Trophoblast cell (in vitro differentiated cells and primary cell): ENCODE measurements at places on chromosomes 1 and 21.

DNA sequence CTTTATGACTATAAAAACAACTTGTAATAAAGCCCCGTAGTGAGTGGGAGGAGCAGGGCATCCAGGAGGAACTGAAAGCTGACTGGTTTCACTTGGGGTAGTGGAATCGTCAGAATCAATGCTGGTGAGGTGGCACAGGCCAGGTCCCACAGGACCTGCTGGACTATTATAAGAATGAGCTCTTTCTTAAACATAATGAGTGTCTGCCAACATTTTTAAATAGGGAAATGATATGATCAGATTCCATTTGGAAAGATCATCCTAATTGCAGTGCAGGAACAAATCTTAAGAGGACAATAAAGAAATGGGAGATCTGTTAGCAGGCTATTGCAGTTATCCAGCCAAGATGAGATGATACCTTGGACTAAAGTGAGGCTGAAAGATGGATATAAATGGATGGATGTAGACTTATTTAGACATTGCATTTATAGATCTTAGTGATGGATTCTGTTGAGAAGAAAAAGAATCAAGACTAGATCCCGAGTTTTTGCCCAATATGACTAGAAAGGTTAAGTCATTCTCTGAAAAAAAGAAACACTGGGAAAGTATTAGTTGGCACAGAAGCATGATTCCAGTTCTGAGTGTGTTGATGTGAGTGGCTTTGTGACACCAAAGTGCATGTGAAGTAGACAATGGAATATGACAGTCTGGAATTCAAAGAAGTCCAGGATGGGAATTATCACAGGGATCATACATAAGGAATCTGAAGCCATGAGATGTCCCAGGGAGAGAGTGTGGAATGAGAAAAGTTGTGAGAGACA, 153.3 kb upstream of the SGIP1 start:
- peak; percentile 44 for DNase-seq

DNA sequence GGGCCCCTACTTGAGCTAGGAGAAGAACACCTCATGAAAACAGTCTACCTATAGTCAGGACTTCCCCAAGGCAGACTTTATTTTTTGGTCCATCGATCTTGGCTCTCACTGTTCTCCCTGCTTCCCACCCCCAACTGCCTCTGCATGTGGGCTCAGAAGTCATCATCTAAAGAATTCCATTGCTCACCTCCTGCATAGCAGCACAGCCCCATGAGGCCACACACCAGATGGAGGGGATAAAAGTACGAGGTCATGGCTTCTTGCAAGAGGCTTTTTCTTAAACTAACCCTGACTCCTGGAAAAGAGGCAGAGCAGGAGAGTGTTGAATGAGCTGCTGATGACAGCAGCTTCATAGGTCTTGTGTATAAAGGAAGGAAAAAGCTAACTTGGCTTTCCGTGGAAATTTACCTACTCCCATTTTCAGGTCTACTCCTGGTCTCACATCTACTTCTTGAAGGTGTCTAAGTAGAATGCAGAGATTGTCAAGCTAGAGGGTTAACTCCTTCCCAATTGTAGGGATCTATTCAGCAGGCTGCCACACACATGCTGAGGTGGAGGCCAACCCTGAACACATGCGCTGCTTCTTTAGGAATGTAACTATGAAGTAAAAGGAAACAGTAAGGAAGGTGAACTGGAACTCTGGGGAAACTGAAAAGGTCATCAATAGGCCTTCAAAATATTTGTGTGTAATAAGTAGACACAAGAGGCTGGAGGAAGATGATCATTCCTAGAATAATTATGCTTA, 18.7 kb downstream of the WNT2B start:
- DNase-seq: no peak

DNA sequence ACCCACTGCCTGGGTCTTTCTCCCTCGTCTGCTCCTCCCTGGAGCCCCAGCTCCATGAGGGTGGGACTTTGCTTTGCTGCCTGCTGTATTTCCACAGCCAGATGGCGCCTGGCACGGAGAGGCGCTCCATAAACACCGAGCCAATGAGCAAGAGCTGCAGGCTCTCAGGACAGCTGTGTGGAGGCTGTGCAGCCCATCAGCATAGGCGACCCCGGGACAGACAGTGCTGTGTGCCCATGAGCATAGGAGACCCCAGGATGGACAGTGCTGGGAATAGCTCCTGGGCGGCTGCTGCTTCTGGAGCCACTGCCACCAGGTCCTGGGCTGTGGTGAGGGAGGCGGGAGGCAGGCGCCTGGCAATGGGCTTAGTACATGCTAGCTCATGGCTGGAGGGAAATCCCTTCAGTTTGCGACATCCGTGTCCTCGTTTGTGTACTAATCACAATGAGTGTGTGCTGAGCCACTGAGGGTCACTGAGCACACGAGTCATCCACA, 29.2 kb downstream of the CEP104 start:
- DNase-seq: no peak

DNA sequence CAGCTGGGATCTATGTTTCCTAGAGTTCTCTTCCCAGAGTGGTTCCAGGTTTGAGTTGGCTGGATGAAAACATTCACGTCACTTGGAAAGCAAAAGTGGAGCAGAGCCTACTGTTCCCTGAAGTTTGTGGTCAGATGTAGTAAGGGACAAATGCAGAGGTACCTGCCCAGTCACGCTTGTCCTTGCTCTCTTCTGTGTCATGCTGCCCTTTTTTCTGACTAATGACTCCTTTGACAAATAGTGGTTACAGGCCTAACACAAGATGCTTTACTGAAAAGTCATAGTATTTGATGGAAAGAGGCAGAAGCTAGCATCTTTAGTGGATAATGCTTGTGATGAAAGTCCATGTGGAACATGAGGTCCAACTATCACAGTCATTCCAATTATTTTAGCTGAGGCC, 881.4 kb upstream of the B3GALT2 start:
- no peak for DNase-seq

GRCh38 chr1:225253173-225253572, 174.7 kb downstream of the LBR start:
- DNase-seq: no peak

DNA sequence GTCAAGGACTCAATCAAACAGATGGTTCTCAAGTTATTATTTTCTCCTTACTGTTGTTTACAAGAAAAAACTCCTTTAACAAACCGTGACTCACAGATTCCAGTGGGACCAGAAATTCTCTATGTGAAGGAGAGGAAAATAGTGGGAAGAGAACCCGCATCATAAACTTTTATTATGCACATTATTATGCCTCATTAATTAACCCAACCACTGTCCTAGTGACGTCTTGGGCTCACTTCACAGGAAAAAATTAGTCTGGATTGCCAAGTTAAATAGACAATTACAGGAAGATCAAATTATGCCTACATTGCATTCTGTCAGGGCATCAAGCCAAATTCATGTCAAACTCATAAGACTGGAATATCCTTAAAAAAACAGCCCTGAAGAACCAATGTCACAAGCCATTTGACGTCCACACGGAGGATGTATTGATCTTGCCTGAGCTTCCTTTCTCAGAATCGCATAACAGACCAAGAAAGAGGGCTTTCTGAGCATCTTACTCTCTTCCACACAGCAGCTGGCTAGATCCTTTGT, 347.8 kb downstream of the DUSP10 start:
- no peak for DNase-seq

DNA sequence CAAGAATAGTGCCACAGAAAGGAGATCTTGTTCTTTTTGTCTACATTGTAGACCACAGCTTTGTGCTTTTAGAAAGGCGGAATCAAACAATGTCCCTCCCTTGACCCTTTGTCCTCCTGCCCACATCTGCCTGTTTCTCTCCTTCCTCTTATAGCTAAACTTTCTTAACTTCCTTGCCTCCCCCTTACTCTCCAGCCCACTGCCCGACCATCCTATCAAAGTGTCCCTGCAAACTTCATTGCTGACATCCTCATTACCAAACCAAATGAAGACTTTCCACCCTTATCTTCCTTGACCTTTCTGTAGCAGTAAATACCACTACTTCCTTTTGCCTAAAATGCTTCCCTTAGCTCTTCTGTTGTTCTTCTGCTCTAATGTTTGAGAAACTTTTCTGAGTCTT, 5.0 kb downstream of the SELP start:
- no peak for DNase-seq

DNA sequence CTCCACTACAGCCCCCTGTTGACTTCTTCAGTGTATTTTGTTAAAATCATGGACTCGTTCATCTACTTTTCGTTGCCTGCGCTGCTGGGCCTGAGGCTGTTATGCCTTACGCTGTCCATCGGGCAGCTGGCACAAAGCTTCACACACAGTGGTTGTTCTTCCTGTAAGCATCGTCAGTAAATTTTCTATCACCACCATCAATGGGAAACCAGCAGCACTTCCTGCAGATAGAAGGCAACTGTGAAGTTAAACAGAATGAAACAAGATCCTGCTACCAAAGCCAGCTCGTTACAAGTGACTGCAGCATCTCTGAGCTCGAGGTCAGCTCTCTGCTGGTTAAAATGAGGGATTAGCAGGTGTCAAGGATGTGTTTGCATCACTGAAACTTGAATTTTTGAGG, 21.9 kb upstream of the PADI6 start:
- DNase-seq: no peak

GRCh38 chr1:67429011-67429527, 1.1 kb downstream of the SERBP1 start:
- DNase-seq: peak; percentile 29

- DNase-seq: peak; percentile 59
These were observed 207.3 kb downstream of the SLC45A1 start for GRCh38 chr1:8525216-8525557.

GRCh38 chr1:3312898-3313575, 141.4 kb upstream of the ARHGEF16 start:
- DNase-seq: peak; percentile 64
